ENCODE measurements at places on chromosomes 12 and 14.

DNA sequence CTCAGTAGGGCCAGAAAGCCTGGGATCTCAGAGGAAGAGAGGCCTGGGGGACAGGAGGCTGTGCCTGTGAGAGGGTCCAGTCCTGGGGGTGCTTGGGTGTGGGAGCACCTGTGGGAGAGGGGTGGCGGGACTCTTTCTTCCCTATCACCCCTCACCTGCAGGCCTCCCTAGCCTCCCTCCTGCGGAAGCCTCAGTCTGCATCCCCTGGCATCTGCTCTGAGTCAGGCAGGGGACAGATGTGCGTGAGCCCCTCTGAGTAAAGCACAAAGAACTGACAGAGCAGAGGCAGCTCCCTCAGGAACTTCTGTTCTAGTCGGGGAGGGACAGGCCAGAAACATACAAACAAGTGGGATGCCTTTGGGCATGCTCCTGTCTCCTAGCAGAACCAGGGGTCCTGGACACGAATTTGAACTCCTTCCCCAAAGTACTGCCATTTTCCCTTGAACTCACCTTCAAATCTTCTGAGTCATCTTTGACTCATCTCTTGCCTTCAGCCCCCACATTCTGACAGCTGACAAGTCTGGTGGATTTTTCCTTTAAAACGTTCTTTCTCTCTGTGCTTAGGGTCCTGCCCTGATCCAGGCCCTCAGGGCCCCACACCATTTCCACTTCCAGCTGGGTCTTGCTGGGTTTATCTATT lies 8.5 kb upstream of the HSP90AA1 start:
- no peak for DNase-seq

DNA sequence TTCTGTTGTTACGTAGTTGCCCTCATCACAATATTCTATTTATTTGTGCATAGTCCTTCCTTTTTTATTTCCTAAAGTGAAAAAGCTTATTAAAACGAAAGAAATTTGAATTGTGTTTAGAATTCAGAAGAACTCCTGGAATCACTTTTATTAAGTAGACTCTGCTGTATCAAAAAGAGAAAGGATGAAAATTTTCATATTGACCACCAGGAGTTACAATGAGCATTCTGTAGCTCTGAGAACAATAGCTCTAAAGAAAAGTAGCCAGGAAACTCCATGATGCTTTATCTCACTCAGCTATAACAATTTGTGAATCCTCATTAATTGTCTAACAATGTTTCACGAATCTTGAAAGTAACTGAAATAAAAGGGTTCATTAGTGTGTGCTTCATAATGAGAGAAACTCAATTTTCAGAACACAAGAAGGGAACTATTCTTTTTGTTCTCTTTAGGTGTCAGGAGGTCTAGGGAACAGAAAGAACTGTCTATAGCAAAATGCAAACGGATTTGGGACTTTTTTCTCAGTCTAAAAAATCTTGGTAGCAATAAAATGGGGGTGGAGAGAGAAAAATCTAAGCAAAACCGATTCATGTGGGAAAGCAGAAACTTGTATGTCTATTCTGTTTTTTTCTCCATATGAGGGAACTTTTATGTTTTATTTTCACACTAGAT lies 19.3 kb downstream of the ASCL1 start:
- no peak for DNase-seq

DNA sequence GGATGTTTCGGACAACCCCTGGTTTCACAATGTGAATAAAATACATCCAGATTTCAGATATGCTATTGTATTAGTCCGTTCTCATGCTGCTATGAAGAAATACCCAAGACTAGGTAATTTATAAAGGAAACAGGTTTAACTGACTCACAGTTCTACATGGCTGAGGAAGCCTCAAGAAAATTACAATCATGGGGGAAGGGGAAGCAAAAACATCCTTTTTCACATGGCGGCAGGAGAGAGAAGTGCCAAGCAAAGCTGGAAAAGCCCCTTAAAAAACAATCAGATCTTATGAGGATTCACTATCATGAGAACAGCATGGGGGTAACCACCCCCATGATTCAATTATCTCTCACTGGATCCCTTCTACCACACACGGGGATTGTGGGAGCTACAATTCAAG lies 451.7 kb downstream of the MDGA2 start:
- no peak for DNase-seq

DNA sequence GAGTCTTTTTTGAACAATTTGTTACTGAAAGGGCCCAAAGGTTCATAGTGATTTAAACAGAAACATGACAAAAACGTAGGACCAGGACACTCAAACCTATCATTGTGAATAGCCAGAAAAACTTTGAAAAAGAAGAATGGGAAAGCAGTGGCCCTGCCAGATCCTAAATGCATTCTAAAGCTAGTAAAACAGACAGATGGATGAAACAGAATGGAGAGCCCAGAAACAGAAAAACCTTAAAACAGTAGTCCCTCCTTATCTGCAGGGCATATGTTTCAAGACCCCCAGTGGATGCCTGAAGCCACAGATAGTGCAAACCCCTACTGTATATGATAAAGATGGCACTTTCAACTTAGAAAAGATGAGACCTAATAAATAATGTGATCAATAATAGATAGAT lies 93.7 kb downstream of the KICS2 start:
- no peak for DNase-seq

DNA sequence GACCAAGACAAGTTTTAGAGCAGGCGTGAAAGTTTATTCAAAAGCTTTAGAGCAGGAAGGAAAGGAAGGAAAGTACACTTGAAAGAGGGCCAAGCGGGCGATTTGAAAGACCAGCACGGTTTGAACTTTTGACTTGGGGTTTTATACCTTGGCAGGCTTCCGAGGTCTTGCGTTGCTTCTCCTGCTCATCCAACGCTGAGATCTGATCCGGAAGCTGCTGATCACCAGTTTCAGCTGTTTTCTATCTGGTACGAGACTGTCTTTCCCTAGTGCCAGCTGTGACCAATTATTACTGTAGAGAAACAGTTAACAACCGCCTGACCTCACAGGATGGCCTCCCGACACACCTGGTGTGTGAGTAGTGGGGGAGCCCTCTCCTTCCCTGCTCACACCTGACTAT lies 20.6 kb upstream of the SNRPF start:
- DNase-seq, result no peak

- no peak for DNase-seq
Observed at GRCh38 chr12:48126953-48127630, 7.9 kb downstream of the PFKM start.

DNA sequence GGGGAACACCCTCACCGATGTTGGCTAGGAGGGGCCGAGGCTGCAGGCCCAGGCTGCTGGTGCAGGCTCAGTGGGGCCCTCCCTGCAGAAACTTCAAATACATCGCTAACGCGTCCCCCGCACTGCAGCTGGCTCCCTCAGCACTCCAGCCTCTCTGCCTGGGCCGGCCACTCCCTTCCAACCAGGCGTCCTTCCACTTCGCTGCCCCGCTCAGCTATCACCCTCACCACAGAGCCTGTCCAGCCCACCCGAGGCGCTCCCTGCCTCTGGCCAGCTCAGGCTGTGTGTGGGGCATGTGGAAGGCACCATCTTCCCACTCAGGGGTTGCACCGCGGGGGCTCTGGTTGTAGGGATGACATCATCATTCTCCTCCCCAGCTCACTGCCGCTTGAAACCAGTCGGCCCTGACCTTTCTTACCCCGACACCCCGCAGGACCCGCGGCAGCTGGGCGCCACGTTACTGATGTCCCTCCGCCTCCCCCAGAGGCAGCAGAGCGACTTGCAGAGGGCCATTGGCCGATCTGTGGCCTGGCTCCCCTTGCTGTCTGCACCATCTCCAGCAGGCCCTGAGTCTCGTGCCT lies 199.9 kb upstream of the RTL1 start:
- DNase-seq, result peak; percentile 12

- DNase-seq, result no peak
Observed at GRCh38 chr12:126706300-126706699, 1560.7 kb upstream of the TMEM132C start.

DNA sequence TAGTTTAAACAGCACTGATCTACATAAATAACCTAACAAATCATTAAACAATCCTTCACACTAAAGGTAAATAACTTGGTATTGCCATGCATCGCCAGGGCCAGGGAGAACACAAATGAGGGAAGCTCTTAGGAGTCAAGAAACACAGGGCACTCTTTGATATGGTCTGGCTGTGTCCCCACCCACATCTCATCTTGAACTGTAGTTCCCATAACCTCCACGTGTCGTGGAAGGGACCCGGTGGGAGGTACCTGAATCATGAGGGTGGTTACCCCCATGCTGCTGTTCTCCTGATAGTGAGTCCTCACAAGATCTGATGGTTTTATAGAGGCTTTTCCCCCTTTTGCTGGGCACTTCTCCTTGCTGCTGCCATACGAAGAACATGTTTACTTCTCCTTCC lies 17.3 kb downstream of the TMEM132D start:
- DNase-seq, result no peak

GRCh38 chr12:124073356-124074035 lies 100.5 kb downstream of the ZNF664 start:
- DNase-seq, result no peak

DNA sequence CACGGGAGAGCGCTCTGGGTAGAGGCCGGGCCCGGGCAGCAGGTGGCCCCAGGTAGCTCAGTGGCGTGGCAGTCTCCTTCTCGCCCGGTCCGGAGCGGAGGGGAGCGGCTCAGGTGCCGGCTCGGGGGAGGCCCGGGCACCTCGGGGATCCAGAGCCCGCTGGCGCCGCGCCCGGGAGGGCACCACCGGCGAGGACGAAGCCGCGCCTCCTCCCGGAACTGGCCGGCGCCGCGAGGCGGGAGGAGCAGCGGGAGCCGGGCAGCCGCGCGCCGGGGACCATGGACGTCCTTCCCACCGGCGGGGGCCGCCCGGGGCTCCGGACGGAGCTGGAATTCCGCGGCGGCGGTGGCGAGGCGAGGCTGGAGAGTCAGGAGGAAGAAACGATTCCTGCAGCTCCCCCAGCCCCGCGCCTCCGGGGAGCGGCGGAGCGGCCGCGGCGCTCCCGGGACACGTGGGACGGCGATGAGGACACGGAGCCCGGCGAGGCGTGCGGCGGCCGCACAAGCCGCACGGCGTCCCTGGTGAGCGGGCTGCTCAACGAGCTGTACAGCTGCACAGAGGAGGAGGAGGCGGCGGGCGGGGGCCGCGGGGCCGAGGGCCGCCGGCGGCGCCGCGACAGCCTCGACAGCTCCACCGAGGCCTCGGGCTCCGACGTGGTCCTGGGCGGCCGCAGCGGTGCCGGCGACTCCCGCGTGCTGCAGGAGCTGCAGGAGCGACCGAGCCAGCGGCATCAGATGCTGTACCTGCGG lies 21.5 kb upstream of the GNS start:
- peak; percentile 72 for DNase-seq

DNA sequence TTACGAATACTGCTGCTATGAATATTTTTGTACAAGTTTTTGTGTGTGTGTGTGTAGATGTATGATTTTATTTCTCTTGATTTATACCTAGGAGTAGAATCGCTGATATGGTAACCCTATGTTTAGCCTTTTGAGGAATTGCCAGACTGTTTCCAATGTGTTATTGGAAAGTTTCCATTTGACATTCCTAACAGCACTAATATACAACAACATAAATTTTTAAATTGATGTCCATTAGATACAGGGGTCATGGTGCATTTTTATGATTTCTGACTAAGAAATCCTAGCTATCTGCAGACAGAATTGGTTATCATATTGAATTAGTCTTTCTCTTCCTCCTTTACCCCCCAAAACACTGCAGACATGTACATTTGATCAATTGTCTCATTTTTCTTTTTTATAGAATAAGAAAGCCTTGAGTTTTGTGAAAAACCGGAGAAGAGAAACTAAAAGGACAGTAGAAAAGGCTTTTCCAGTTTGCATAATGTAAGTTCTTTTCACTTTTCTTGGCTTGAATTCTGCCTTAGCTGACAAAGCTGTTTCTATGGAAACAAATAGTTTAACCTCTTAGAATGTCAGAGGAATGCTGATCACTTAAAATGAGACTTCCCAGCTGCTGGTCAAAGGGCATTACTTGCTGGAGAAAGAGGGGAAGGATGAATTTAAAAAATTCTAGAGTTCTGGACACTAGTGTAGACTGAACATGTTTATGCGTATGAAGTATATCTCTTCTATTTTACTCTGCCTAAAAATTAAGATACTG lies 28.2 kb downstream of the PALS1 start:
- DNase-seq, result no peak

DNA sequence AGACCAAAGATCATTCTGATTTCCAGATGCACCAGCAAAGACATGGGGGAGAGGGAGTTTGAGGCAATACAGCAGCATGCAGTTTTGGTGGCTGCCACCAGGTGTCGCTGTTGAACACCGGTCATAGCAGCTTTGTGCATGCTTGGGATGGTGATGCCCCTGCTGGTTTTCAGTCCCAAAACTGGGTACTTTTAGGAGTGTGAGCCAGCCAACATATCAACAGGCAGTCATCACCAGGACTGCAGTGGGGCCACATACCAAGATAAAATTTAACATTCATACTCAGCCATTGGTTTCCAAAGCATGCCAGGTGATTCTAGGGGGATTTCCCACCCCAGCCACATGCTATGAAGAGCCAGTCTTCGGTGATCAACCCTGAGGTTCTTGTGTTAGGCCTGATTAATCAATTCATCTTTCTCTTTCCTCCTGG lies 64.2 kb downstream of the PHETA1 start:
- DNase-seq, result no peak

- no peak for DNase-seq
Observed at GRCh38 chr12:92010853-92011701, 134.6 kb downstream of the BTG1 start.

DNA sequence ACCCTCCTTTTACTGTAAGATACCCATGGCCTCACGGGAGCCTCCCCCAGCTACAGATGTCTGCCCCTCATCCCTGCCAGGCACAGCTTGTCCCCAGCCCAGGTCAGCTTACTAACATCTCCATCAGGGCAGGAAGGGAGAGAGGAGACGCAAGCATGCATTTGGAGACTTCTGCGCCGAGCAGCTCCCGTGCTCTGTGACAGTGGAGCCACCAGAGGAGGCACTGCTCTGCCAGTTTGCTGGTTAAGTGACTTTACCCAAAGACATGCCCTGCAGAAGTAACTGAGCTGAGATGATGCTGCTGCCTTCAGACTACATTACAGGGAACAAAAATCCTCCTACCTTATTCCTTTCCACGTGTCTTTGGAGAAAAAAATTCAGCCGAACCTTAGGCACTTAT lies 133.4 kb downstream of the ESRRB start:
- no peak for DNase-seq

DNA sequence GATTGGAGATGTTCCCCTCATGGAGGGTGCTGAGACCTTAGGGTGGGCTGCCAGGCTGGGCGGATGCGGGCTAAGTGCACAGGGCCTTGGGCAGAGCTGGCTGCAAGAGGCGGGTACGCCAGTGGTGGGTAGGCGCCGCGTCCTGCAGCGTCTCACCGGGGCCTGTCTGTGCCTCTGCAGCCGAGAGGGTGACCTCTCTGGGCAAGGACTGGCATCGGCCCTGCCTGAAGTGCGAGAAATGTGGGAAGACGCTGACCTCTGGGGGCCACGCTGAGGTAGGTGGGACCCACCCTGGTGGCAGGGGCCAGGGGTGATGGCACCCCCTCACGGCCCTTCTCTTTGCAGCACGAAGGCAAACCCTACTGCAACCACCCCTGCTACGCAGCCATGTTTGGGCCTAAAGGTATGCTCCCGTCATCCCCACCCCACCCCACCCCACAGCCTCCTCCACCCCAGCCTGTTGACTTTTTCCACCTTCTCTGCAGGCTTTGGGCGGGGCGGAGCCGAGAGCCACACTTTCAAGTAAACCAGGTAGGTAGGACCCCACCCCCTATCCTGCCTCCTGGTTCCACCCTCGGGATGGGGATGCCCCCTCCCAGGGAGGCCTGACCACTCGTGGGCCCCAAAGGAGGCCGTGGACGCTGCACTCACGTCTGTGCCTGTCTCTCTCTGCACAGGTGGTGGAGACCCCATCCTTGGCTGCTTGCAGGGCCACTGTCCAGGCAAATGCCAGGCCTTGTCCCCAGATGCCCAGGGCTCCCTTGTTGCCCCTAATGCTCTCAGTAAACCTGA lies 1.5 kb downstream of the CRIP1 start:
- no peak for DNase-seq
